Motor neuron (in vitro differentiated cells): ENCODE measurements at places on chromosomes 5 and 9. TPM values are rescaled to one million over a fixed set of nuclear protein-coding genes. Genes with fewer than 3 reads are reported as not detected.

- ATAC-seq: peak; percentile 95
These were observed at the start of gene HSPA5 for GRCh38 chr9:125241000-125241862. TSS of gene HSPA5 (minus strand) at chr9:125241343. CDS start at chr9:125241126, 217 bp downstream.

DNA sequence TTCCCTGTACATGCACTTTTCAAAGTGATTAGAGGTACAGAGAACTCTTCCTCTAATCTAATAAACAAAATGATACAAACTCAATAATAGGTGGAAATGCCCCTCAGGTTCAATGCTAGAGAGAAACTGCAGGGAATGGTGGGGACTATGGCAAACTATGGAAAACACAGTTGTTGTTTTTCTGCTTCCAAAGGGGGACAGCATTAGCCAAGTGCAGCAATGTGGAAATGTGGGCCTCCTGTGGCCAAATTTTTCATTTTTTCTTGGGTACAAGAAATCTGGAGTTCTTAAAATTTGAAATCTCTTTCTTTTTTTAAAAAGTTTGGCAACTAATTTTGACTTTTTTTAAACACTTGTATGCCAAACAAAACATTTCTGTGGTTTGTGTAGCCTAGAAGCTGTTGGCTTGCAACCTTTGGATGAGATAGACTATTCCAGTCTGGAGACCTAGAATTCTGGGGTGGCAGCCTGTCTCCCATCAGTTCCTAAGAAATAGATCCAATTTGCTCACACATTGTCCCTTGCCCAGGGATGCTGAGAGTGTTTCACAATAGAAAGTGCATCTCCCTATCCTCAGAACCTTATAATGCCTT, 218.6 kb downstream of the PAPPA start:
- ATAC-seq: no peak

DNA sequence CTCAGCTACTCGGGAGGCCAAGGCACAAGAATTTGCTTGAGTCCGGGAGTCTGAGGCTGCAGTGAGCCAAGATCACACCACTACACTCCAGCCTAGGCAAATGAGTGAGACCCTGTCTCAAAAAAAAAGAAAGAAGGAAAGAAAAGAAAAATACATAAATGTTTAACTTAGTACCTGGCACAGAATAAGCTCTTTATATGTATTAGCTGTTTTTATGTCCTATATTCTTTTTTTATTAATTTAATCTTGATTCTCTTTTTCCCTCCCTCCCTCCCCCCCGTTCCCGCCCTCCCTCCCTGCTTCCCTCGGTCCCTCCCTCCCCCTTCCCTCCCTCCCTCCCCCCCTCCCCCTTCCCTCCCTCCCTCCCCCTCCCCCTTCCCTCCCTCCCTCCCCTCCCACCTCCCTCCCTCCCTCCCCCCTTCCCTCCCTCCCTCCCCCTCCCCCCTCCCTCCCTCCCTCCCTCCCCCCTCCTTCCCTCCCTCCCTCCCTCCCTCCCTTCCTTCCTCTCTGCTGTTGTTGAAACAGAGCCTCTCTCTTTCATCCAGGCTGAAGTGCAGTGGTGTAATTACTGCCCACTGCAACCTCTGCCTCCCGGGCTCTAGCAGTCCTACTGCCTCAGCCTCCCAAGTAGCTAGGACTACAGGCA, 135.8 kb upstream of the GRHPR start:
- ATAC-seq: no peak

Gene SPINK7
- 0.38 and 1.0 TPM in 2 replicates for total RNA-seq
